Activated CD4-positive, alpha-beta memory T cell treated with anti-CD3 and anti-CD28 coated beads, Interleukin-2, amount 10 ng/mL, durations not matched to agents 7 days and 5 days (primary cell): ENCODE measurements at places on chromosomes 7 and 10. TPM values are rescaled to one million over a fixed set of nuclear protein-coding genes. Genes with fewer than 3 reads are reported as not detected.

Gene NKX2-3
- total RNA-seq, result not detected

Gene SOSTDC1
- total RNA-seq, result not detected

Gene LBX1
- total RNA-seq, result not detected

Gene ACBD5
- 23.7 TPM for total RNA-seq

Gene DOCK4
- total RNA-seq, result 0.50 TPM
